CD4-positive, alpha-beta T cell treated with Interleukin-1 beta for 1 hour (primary cell): ENCODE measurements at places on chromosomes 11 and 22.

DNA sequence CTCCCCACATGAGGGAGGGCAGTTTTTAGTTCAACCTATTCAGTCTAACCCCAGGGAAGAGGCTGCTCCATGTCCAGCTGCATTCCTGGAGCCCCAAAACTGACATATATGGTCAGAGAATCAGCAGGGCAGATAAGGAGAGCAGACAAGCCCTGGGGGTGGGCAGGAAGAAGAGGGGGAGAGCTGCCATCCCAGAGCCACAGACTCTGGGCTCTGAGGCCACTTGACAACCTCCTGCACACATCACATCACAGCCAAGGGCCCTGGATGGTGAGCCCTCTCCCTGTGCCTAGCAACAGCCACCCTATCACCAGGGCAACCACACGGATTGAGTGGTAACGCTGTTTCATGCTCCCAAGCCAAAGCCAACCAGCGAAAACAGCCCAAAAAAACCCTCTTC is 3.1 kb downstream of the ARHGAP1 start:
- no peak for DNase-seq

GRCh38 chr22:35749808-35750207 is 32.1 kb downstream of the APOL5 start:
- no peak for DNase-seq

DNA sequence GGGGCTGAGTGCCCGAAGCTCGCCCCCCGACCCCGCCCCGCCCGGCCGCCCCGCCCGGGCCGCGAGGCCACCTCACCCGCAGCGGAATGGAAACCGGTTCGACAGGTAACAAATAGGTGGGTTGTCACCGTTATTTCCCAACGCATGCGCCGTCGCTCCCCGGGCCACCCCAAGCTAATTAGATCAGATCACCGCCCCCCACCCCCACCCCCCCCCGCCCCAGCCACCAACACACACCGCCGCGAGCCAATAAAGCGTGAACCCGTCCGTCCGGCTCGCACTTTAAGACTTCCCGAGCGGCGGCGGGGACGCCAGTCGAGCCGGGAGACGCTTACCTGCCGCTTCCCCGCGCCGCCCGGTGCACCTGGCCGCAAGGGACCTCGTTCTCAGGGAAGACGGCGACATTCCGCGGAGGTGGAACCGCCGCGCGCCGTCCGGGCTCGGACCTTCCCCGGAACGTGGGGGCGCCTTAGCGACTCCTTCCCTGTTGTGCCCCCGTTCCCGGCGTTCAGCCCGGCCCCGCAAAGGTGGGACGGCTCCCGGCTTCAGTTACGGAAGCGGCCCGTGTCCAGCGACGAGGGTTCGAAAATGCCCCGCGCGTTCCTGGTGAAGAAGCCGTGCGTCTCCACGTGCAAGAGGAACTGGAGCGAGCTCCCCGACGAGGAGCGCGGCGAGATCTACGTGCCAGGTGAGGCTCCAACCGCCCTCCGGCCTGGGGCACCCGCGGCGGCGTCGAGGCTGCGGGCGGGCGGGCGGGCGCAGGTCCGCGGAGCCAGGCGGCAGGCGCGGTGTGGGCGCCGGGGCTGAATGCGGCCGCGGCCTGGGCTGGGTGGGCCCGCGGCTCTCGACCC is at the start of gene OVOL1:
Gene OVOL1 (plus strand): TSS at position 278 of the 851 bp plus-strand sequence. CDS start 311 bp downstream, at position 589.
- DNase-seq: peak; percentile 48

DNA sequence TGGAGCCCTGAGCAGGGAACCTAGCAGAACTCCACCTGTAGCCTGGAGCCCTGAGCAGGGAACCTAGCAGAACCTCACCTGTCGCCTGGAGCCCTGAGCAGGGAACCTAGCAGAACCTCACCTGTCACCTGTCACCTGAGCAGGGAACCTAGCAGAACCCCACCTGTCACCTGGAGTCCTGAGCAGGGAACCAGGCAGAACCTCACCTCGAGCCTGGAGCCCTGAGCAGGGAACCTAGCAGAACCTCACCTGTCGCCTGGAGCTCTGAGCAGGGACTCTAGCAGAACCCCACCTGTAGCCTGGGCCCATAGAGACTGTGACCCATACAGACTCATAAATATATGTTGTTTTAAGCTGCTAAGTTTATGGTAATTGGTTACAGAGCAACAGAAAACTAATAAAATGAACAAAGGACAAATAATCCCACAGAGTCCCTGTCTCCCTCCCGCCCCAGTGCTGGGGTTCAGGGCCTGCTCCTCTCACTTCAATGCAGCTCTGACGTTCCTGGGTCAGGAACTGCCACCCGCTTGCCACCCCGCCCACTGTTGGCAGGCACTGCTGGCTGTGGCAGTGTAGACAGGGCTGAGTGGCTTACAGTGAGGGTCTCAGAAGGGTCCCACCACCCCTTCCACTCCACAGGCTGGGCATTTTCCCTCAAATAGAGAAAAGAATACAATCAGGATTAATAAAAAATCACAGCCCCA is 259.1 kb downstream of the TBC1D22A start:
- DNase-seq: no peak

- no peak for DNase-seq
Measured at GRCh38 chr11:30801357-30801756, 215.2 kb upstream of the MPPED2 start.

GRCh38 chr11:119615003-119615881 is 113.8 kb downstream of the NECTIN1 start:
- peak; percentile 8 for DNase-seq
